Brain (organoid and tissue), 16 donors: ENCODE measurements at places on chromosomes 12 and 14.

GRCh38 chr14:61535032-61535431 is 160.3 kb upstream of the HIF1A start:
- DNase-seq = no peak

- no peak for DNase-seq
Observed at GRCh38 chr12:113063396-113064350, 7.1 kb downstream of the DTX1 start.

DNA sequence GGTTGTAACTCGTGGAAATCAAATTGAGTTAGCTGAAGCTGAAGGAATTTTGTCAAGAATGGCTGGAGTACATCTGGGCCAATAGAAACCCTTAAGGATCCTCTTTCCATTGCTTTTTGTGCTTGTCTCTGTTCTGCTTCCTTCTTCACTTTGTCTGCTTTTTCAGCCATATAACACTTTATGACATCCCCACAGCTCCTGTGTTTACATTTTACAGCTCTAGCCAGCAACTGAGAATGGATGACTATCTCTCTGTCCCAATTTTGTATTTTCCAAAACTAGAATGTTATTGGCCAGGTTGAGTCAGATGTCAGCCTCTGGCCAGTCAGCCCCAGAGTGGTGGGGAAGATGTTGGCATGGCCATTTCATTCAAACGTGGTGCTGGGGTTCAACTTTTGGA is 57.6 kb downstream of the PELI2 start:
- DNase-seq = no peak

GRCh38 chr12:51534216-51535074 is 56.6 kb upstream of the SCN8A start:
- DNase-seq = no peak

- DNase-seq = peak; percentile 51
Observed at GRCh38 chr12:131803961-131804521, 24.2 kb upstream of the MMP17 start.

GRCh38 chr14:54646626-54647025 is 79.7 kb downstream of the SAMD4A start:
- no peak for DNase-seq

DNA sequence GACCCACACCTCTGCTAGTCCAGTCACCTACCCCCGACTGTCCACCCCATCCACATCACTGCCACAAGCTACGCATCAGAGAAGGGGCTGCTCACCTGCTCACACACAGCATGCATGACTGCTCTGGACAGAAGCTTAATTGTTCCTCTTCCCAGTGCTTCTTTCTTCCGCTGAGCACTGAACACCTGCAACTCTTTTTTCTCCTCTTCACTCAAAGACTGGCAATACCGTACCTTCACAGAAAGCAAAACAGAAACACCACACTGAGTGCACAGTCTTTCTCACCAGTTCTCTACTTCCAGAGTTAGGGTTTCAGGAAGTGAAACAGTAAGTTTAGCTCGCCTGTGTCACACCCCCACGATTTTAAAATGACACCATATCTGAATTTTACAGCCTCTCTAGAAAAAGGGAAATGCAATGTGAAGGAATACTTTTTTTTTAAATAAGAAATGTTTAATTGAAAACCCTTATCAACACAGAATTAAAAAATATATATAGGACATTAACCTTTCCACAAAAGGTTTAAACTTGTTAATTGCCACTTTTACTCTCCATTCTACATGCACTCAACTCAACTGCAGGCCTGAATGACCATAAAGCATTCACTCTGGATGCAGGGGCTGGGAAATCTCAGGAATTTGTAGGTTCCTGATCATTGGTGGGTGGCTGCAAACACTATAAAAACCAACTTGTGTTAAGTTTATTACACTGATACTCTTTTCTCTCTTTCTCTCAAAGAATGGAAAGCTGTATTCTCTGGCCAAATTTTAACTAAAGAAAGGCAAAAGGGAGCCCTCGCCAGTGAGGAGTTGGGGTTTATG is 120.0 kb downstream of the PRICKLE1 start:
- DNase-seq = no peak

- DNase-seq = peak; percentile 11
Observed at GRCh38 chr12:96323906-96324305, 76.3 kb downstream of the CDK17 start.

DNA sequence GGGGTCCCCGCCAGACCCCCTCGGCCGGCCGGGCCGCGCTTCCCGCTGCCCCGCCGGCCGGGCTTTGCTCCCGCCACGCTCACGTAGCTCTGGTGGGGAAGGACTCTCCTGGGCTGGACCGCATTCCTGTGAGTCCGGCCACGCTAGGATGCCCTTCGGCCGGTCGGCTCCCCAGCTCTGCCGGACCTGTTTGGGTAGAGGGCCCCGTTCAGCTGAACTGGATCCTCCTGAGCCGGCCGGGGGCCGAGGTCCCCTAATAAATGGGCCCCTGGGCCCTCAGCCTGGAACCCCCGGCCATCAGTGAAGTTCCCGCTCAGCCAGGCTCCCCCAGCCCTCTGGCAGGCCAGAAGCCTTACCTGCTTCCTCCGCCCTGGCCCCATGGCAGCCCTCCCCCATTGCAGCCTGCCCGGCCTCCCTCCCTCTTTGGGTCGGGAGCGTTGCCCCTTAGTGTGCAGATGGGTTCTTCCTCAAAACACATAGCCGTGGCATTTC is 593 bp downstream of the UNC119B start:
- no peak for DNase-seq

DNA sequence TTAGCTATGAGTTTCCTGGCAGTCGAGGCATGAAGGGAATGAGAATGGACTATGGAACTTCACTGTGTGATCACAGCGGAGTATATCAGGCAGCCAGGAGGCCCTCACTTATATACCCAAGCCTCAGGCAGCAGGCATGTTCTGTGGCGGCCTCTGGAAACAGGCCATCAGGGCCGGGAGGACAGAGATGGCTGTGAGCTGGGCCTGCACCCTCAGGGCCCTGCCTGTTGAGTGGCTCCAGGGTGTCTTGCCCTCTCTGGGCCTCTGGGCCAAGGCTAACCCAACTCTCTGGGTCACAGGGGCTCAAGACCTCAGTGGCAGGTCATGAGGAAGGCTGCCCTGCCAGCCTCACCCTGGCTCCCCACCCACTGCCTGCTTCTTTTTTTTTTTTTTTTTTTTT is 33.9 kb upstream of the RCOR1 start:
- no peak for DNase-seq

- peak; percentile 86 for DNase-seq
Observed at GRCh38 chr14:90301668-90302090, 30.1 kb downstream of the NRDE2 start.

DNA sequence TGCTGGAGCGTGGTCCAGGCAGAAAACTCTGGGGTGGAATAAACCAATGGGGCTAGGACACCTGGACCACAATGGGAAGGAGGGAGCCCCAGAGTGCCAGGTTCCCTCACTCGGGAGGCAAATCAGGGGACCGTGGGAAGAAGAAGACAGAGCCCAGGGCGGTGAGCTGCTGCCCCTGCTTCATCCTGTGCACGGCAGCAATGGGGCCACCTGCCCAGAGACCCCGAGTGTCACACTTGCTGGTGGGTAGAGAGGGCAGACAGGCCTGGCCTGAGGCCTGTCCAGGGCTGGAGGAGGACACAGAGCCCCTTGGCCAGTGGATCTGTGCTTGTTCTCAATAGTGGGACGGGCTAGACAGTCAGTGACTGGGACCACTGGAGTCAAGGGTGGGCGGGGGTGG is 58.2 kb downstream of the DIO3 start:
- DNase-seq = no peak

DNA sequence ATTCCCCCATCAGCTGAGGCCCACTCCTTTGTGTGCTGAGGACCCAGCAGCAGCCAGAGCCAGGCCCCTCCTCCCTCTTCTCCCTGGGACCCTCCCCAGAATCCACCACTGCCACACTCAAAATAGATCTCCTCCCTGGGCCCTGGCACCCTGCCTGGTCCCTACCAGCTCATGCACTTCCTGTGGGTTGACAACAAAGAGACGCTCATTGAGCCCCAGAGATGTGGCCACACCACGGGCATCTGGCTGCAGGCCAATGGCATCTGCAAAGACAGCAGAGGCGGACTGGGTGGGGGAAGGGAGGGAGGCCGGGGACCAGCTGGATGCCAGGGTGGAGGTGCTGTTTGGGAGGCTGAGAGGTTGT is 16.0 kb upstream of the ENDOU start:
- DNase-seq = peak; percentile 84

GRCh38 chr14:72737560-72737943 is 156.3 kb downstream of the DPF3 start:
- peak; percentile 57 for DNase-seq

DNA sequence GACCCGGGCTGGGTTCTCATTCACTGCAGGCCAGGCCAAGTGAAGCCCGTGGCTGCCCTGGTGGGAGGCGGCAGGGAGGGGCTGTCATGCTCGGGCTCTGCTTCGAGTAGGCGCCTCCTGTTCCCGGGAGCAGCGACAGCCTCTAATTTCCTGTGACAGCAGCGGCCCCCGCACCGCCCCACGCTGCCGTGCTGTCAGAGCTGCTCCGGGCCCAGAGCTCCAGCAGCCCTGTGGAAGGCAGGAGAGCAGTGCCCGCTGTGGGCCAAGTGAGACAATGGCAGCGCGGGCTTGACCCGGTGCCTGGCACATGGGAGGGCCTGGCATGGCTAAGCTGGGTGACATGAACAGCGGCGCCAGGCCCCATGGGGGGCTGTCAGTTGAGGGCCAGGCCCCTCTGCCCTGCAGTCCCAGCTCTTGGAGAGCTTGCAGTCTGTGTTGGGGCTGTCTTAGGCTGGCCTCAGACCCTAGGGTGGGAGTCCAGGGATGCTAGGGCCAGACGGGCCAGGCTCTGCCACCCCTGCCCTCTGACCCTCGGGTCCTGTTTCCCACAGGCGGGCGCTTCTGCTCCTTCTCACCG is 5.1 kb downstream of the TRMT61A start:
- no peak for DNase-seq

DNA sequence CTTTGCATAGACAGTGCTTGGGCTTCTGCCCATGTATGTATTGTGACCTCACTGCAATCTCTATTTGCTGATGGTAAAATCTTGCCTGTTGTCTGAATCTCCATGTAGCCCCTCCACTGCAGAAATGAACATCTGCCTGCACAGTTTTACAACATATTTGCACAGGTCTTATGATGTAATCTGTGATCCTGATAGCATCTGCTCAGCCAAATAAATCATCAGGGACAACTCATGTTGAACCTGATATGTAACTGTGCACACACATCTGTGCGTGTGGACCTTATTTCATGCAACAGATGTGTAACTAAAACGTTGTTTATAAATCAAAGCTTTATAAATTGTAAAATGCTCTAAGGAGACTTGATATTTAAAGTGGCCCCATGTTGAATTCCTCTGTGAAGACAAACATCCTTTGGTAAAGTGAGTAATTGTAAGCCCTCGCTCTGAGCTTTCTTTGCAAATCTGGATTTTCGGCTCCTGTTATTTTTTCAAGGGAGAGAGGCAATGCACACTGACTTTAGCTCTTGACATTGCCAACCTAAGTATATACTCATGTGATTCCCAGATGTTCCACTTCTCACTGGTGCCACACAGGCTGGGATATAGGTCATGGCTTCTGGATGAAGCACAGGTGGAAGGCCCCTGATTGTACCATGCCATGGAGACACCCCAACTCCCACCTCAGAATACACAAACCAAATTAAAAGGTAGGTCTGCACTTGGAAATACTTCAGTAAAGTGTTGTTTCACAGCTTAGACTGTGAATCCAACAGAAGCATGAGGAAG is 371.3 kb downstream of the GRIN2B start:
- DNase-seq = peak; percentile 13

GRCh38 chr12:66925083-66925482 is 246.2 kb upstream of the GRIP1 start:
- DNase-seq = no peak

DNA sequence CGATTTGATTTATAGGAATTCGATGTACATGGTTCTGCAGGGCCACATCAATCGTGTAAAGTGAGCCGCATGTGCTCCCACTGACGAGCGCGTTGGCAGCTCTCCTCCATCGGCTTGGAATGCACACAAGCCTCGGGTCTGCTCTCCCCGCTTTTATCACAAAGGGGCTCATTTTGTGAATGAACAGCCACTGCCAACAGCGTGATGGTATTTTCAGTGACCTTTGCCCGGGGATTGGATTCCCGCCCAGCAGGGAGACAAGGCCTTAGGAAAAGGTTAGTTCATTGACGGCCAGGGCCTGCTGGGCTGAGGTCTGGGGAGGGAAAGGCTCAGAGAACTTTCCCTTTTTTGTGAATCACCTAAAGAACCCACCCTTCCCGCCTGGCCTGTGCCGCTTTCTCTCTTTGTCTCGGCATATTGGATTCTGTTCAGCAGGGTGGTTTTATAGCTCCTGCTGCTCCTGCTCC is 232.1 kb downstream of the MSRB3 start:
- DNase-seq = peak; percentile 91

DNA sequence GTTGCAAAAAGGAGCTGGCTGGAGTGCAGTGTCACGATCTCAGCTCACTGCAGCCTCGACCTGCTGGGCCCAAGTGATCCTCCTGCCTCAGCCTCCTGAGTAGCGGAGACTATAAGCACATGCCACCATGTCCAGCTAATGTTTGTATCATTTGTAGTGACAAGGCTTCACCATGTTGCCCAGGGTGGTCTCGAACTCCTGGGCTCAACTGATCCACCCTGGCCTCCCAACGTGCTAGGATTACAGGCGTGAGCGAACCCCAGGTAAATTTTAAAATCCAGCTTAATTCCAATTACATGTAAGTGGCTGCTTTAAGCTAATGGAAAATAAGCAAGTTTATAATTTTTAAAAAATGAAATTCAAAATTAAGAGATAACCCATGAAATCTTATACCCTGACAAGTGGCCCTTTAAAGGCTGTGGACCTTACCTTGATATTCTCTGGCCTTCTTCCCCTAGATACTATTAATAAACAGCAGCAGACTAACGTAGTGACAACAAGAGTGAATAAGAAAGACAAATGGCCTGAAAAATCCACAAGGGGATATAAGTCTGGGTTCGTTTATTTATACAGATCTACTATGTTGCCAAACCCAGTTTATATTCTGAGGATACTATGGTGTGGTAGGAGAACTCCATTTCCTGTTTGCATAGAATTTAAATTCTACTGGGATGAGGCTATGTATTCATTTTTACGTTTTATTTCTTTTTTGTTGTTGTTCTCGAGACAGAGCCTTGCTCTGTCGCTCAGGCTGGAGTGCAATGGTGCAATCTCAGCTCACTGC is 25.6 kb upstream of the SLC2A3 start:
- DNase-seq = no peak

DNA sequence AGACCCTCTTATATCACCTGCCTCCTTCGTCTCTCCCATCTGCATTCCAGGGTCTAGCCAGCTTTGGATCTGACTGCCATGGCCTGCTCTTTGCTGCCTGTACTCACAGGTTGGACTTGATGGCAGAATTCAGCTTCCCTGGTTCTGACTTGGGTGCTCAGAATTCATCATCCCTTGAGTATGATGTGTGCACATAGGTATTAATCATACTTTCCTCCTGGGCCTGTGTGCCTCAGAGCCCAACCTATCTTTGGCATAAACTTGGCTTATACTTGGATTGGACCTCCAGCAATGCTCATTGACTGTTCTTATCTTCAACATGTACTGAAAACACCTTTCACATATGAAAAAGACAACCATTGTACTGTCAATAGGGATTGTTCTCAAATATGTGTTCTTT is 70.7 kb upstream of the LMNTD1 start:
- DNase-seq = no peak

- DNase-seq = no peak
Observed at GRCh38 chr12:7136676-7137075, 6.5 kb downstream of the CLSTN3 start.
